ENCODE measurements at places on chromosomes 2 and 18. TPM values are rescaled to one million over a fixed set of nuclear protein-coding genes. Genes with fewer than 3 reads are reported as not detected.
A peak's percentile ranks its signal among the peaks of the same experiment; 100 is the strongest.

Gene RAB6C
- total RNA-seq = not detected

Gene MAPK4
- total RNA-seq = 0.56 TPM

Gene TSPYL6
- not detected for total RNA-seq

Gene SERPINB11
- total RNA-seq = not detected

Gene NT5C1B
- total RNA-seq = not detected

Gene AKAIN1
- total RNA-seq = 0.55 TPM

Gene LRATD1
- total RNA-seq = 3.1 TPM

- no peaks in the 10 kb centered on the region for H3K27me3 ChIP-seq
- DNase-seq = no peak
- H3K36me3 ChIP-seq = no peaks in the 10 kb centered on the region
- no peaks in the 10 kb centered on the region for H3K4me1 ChIP-seq
- H3K4me3 ChIP-seq = no peak overlapping the region
These were observed 201.5 kb downstream of the PPP1R1C start for GRCh38 chr2:182187130-182187529.

DNA sequence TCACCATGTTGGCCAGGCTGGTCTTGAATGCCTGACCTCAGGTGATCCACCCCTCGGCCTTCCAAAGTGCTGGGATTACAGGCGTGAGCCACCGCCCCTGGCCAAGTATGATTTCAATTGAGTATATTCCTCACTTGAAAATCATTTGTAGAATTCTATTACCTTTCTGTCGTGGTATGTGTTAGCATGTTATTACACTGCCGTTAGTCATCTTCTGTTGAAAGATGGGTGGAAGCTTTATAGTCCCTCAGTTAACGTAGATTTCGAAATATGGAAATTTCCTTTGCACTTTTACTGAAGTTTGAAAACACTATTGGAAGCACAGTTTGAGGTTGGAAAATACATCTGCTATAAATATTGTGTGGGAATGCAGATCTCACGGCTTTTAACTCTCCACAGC is 14.7 kb downstream of the NIFK start:
- H3K4me1 ChIP-seq = no peaks in the 10 kb centered on the region
- no peaks in the 10 kb centered on the region for H3K36me3 ChIP-seq
- H3K27me3 ChIP-seq = no peaks in the 10 kb centered on the region

DNA sequence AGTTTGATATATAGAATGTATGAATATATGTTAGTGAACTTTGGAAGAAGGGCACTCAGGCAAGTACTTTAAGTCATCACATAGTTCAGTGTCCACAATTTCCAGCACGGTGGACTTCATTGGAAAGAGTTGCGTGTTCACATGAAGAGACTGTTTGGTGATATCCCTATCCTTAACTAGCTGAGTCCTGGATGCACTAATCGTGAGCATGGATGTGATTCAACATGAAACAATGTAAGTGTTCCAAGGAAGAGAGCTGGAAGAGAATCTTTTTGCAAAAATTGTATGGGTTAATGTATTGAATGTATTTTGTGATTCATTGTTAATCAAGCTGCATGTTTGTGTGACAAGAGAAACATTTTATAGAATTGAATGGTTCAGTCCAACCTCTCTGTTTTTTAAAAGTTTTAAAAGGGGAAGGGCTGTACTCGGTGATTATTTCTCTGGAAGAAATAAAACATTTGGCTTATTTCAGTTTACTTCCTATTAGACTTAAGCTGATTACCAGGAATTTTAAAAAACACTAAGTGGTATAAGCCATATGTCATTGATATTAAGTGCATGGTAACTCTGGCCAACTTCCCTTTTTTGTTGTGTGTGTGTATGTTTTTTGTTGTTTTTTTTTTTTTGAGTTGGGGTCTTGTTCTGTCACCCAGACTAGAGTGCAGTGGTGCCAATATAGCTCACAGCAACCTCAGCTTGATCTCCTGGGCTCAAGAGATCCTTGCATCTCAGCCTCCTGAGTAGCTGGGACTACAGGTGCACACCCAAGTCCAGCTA is 8.6 kb downstream of the XRCC5 start:
- peaks cover 2% of the 10 kb centered on the region for H3K36me3 ChIP-seq
- H3K27me3 ChIP-seq = no peaks in the 10 kb centered on the region
- H3K27ac ChIP-seq = no peak overlapping the region
- peaks cover 14% of the 10 kb centered on the region for H3K4me1 ChIP-seq

GRCh38 chr2:143482771-143483170 is 353.6 kb downstream of the ARHGAP15 start:
- H3K36me3 ChIP-seq = no peaks in the 10 kb centered on the region
- no peak for DNase-seq
- no peak overlapping the region for H3K4me3 ChIP-seq

- H3K27ac ChIP-seq = no peak overlapping the region
- no peak overlapping the region for H3K4me3 ChIP-seq
- no peak for DNase-seq
- H3K36me3 ChIP-seq = no peaks in the 10 kb centered on the region
- peaks cover 10% of the 10 kb centered on the region for H3K4me1 ChIP-seq
These were observed 75.2 kb downstream of the MAP2 start for GRCh38 chr2:209499069-209499468.

DNA sequence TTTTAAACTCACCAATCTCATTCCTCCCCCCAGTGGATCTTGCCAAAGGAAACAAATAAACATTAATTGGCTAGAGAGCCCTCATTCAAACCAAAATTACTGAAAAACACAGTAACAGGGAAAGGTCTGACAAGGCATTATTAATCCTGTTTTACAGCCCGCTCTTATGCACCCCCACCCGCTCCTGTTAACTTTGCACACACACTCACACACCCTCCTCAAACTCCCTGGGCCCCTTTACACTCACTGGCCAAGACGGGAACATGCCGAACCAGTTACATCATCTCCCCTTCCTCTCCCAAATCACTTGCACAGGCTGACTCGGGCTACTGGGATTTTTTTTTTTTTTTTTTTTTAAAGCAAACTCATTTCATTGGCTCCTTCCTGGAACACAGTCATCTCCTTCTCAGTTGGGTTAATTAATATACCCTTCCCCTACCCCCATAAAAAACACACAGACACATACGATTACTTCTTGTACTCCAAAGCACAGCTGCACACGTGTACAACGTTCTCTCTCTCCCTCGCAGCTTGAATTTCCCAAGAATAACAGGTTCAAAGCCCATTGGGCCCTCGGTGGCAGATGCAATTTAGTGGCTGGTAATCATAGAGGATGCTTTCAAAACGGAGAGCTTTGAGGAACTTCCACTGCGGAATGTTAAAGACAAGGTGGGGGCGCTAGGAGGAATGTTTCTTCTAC is 31.8 kb downstream of the KLF7 start:
- no peak overlapping the region for H3K4me3 ChIP-seq
- no peaks in the 10 kb centered on the region for H3K4me1 ChIP-seq
- H3K27me3 ChIP-seq = no peaks in the 10 kb centered on the region
- no peak overlapping the region for H3K27ac ChIP-seq
- H3K36me3 ChIP-seq = no peaks in the 10 kb centered on the region
- peak; percentile 20 for DNase-seq

- H3K36me3 ChIP-seq = no peaks in the 10 kb centered on the region
- DNase-seq = no peak
These were observed 44.6 kb downstream of the THUMPD2 start for GRCh38 chr2:39734445-39734844.

GRCh38 chr2:236169741-236170589 is 1.8 kb upstream of the GBX2 start:
- peaks cover 8% of the 10 kb centered on the region for H3K4me1 ChIP-seq
- no peak overlapping the region for H3K4me3 ChIP-seq
- peaks cover 15% of the 10 kb centered on the region for H3K27me3 ChIP-seq

DNA sequence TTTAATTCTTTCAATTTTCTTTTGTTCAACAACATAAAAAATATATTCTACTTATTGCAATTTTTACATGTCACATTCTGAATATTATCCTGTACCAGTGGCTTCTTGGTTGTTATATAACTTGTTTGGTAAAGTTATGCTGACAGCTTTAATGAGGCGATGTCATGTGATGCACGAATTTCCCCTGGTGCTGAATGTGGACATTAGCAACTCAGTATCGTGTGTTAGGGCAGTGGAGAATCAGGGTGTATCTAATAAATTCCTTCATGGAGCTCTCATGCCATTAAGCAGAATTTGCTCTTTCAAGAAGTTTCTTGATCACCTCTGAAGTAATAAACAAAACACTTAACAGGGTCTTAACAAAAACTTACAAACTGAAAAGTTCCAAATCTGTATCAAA is 99.6 kb upstream of the DNMT3A start:
- peaks cover 13% of the 10 kb centered on the region for H3K4me1 ChIP-seq
- no peak overlapping the region for H3K4me3 ChIP-seq
- H3K27me3 ChIP-seq = no peaks in the 10 kb centered on the region
- H3K27ac ChIP-seq = no peak overlapping the region
- H3K36me3 ChIP-seq = no peaks in the 10 kb centered on the region
- DNase-seq = no peak

- H3K4me1 ChIP-seq = peaks cover 5% of the 10 kb centered on the region
- no peak for DNase-seq
- H3K27me3 ChIP-seq = no peaks in the 10 kb centered on the region
These were observed 39.5 kb downstream of the ACSL3 start for GRCh38 chr2:222900354-222900753.

- peak; percentile 30 for DNase-seq
- no peaks in the 10 kb centered on the region for H3K27me3 ChIP-seq
- no peaks in the 10 kb centered on the region for H3K36me3 ChIP-seq
- no peaks in the 10 kb centered on the region for H3K4me1 ChIP-seq
- peak overlapping the region; percentile 42 for H3K27ac ChIP-seq
- no peak overlapping the region for H3K4me3 ChIP-seq
These were observed 21.4 kb downstream of the CHMP1B start for GRCh38 chr18:11872479-11873136.

DNA sequence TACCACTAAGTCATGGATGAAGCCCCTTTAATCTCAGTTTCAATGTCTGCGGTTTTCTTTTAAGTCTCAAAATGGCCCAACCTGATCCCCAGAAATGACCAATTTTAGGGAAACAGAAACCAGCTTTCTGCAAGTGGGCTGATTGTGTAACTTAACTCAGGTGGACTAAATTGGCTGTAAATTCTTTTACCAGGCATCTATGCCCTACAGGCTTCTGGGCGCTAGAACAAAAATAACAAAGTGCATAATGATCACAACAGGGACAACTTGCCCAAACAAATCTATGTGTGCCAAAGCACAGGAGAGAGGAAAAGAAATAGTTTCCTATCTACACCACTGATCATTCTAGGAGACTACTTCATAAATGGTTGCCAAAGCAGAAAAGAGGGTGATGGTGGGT is 112.3 kb upstream of the SETBP1 start:
- no peak overlapping the region for H3K27ac ChIP-seq
- no peaks in the 10 kb centered on the region for H3K27me3 ChIP-seq
- H3K4me3 ChIP-seq = no peak overlapping the region
- H3K36me3 ChIP-seq = no peaks in the 10 kb centered on the region
- H3K4me1 ChIP-seq = no peaks in the 10 kb centered on the region

- no peak overlapping the region for H3K4me3 ChIP-seq
- H3K27me3 ChIP-seq = no peaks in the 10 kb centered on the region
- H3K4me1 ChIP-seq = no peaks in the 10 kb centered on the region
- no peak for DNase-seq
- no peak overlapping the region for H3K27ac ChIP-seq
- H3K36me3 ChIP-seq = no peaks in the 10 kb centered on the region
These were observed 6.9 kb upstream of the SLC11A1 start for GRCh38 chr2:218375212-218375611.

- no peak for DNase-seq
- no peaks in the 10 kb centered on the region for H3K36me3 ChIP-seq
- H3K27ac ChIP-seq = no peak overlapping the region
- no peaks in the 10 kb centered on the region for H3K27me3 ChIP-seq
These were observed 91.4 kb downstream of the SCG2 start for GRCh38 chr2:223510713-223511112.

GRCh38 chr2:40412456-40412855 is 39.4 kb downstream of the SLC8A1 start:
- H3K4me3 ChIP-seq = no peak overlapping the region
- H3K27me3 ChIP-seq = no peaks in the 10 kb centered on the region
- no peak for DNase-seq
- no peaks in the 10 kb centered on the region for H3K36me3 ChIP-seq

DNA sequence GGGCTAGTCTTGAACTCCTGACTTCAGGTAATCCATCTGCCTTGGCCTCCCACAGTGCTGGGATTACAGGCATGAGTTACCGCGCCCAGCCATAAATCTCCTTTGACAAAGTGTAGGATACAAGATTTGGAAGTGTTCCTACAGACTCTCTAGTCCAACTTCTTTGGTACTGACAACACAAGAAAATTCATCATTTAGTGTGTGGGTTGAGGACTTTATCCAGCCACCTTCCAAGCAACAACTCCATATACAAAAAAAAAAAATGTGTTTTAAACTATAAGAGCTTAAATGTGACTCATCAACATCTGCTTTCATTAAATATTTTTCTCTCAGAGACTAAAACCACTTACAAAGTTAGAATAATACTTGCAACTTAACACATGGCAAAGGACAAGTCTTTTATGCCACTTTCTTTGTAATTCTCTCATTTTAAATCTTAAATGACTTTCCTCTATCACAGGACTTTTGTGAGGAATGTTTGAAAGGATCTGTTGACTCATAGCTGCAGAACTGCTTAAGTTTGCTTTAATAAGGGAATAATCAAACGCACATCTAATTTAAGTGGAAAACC is 46.2 kb upstream of the ITGAV start:
- H3K27me3 ChIP-seq = no peaks in the 10 kb centered on the region
- H3K36me3 ChIP-seq = no peaks in the 10 kb centered on the region
- H3K4me3 ChIP-seq = no peak overlapping the region
- DNase-seq = no peak

DNA sequence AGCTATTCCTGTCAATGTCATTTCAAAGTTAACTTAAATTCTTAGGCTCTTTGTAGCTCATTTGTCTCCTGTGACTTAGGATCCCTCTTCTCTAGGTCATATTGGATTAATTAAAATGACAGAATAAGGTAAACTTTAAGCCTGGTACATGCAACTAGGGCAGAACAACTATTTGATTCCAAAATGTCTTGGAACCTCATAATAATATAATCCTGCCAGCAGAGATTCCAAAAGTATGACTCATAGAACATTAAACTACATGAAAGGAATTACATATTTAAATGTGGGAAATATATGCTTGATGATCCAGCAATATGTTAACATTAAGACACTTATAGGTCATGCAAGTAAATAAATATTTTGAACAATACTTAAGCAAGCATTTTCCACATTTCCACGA is 63.3 kb downstream of the COL3A1 start:
- no peaks in the 10 kb centered on the region for H3K36me3 ChIP-seq
- H3K27ac ChIP-seq = no peak overlapping the region
- no peaks in the 10 kb centered on the region for H3K4me1 ChIP-seq

DNA sequence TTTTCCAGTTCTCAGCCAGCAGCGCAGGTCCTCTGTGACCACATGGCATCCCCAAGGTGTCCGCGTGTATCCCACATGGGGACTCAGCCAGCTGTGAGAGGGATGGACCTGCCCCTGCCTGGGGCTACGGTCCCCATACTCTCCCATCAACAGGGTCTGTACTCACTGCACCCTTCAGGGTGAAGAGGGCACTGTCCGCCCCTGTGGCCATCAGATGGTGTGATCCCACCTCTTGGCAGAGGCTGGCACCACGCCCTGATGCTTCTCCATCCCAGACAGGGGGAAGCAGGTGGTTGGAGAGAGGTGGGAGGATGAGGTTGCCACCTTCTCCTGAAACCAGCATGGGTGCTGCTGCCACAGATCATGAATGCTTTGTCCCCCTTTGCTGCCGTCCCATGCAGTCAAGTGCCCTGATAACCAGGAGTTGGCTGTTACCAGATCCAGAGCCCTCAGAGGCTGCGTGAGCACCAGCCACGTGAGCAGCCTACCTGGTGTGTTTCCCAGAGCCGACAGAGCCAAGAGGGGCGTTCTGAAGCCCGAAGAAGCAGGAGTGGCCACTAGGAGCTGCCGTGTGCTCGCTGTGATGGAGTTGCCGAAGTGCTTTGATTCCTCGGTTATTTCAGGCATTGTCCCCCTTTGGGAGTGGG is 93.9 kb downstream of the SH3RF3 start:
- H3K27me3 ChIP-seq = no peaks in the 10 kb centered on the region
- no peak overlapping the region for H3K27ac ChIP-seq
- no peaks in the 10 kb centered on the region for H3K36me3 ChIP-seq

Measured in pancreas (tissue), 10 donors.